Activated T-helper 1 cell treated with anti-CD3 and anti-CD28 coated beads, Interleukin-12 subunit alpha, Interleukin-12 subunit beta, Interleukin-2, Interleukin-4 antibody, amounts not matched to agents 30 ng/mL and 10 ng/mL and 1 ng/mL, durations not matched to agents 14 hours and 24 hours and 36 hours (primary cell): ENCODE measurements at places on chromosomes 5 and 9.
A peak's percentile ranks its signal among the peaks of the same experiment; 100 is the strongest.

GRCh38 chr9:19232823-19233194, 2.3 kb downstream of the DENND4C start:
- H3K27ac ChIP-seq, result no peak overlapping the region
- peaks cover 8% of the 10 kb centered on the region for H3K4me1 ChIP-seq
- no peak overlapping the region for H3K4me3 ChIP-seq
- no peak for DNase-seq

GRCh38 chr9:124321416-124321815, 63.7 kb downstream of the NEK6 start:
- no peaks in the 10 kb centered on the region for H3K4me1 ChIP-seq
- H3K27ac ChIP-seq, result no peak overlapping the region
- no peaks in the 10 kb centered on the region for H3K36me3 ChIP-seq
- no peak overlapping the region for H3K4me3 ChIP-seq
- H3K27me3 ChIP-seq, result peaks cover 2% of the 10 kb centered on the region

- no peak for DNase-seq
- no peak overlapping the region for H3K4me3 ChIP-seq
- no peak overlapping the region for H3K27ac ChIP-seq
- H3K4me1 ChIP-seq, result no peaks in the 10 kb centered on the region
Measured at GRCh38 chr5:12636209-12636608, 732.0 kb upstream of the CTNND2 start.

DNA sequence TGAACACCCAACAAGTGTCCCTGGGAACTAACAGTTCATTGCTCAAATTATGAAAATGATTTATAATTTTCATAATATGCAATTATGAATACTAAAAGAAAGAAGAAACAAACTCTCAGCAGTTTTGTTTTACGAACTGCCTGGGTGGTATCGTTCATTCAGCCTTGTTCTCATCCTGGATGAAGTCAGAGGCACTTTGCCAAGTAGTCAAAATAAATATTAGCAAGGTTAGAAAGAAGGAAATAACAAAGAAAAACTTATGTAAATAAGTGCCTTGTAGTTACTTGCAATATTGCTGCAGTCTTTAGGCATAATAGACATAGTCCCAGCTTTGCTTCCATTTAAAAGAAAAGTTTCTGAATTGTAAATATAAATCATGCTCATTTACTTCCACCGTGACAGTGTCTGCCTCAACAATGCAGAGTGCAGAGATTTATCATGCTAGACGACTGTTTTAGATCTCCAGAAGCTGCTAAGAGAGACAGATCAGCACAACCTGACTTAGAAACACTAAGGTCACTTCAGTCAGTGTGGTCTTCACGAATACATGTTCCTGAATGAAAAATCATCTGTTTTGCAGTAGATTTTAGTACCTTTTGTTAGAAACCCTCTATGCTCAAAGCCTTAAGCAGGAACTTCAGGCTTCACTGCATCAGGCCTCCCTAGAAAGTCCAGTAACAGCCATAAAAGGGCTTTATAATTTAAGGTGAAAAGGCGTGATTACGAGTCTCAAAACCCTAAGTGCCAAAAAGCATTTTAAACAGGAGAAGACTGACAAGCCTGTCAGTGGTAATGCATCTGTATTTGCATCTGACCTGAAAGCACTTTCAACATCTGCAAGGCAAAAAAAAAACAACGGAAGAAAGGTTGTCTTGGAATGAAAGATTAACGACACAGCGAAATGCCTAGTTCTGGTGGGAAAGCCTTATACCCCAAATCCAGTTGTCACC, 92.1 kb downstream of the TMEM167A start:
- H3K4me1 ChIP-seq, result no peaks in the 10 kb centered on the region
- no peak overlapping the region for H3K4me3 ChIP-seq
- peaks cover 7% of the 10 kb centered on the region for H3K27me3 ChIP-seq
- no peak overlapping the region for H3K27ac ChIP-seq
- H3K36me3 ChIP-seq, result no peaks in the 10 kb centered on the region

- peaks cover 18% of the 10 kb centered on the region for H3K27me3 ChIP-seq
- no peak overlapping the region for H3K27ac ChIP-seq
- no peak overlapping the region for H3K4me3 ChIP-seq
- no peak for DNase-seq
- H3K36me3 ChIP-seq, result no peaks in the 10 kb centered on the region
Measured at GRCh38 chr9:126495411-126496180, 118.1 kb upstream of the LMX1B start.

GRCh38 chr5:163614787-163615186, 109.4 kb downstream of the MAT2B start:
- H3K4me1 ChIP-seq, result no peaks in the 10 kb centered on the region
- no peak for DNase-seq
- peaks cover 2% of the 10 kb centered on the region for H3K27me3 ChIP-seq
- H3K27ac ChIP-seq, result no peak overlapping the region
- H3K4me3 ChIP-seq, result no peak overlapping the region

- H3K27ac ChIP-seq, result no peak overlapping the region
- peaks cover 24% of the 10 kb centered on the region for H3K27me3 ChIP-seq
- H3K4me3 ChIP-seq, result no peak overlapping the region
- peaks cover 1% of the 10 kb centered on the region for H3K36me3 ChIP-seq
Measured at GRCh38 chr9:96084331-96084734, 208.8 kb downstream of the ERCC6L2 start.

DNA sequence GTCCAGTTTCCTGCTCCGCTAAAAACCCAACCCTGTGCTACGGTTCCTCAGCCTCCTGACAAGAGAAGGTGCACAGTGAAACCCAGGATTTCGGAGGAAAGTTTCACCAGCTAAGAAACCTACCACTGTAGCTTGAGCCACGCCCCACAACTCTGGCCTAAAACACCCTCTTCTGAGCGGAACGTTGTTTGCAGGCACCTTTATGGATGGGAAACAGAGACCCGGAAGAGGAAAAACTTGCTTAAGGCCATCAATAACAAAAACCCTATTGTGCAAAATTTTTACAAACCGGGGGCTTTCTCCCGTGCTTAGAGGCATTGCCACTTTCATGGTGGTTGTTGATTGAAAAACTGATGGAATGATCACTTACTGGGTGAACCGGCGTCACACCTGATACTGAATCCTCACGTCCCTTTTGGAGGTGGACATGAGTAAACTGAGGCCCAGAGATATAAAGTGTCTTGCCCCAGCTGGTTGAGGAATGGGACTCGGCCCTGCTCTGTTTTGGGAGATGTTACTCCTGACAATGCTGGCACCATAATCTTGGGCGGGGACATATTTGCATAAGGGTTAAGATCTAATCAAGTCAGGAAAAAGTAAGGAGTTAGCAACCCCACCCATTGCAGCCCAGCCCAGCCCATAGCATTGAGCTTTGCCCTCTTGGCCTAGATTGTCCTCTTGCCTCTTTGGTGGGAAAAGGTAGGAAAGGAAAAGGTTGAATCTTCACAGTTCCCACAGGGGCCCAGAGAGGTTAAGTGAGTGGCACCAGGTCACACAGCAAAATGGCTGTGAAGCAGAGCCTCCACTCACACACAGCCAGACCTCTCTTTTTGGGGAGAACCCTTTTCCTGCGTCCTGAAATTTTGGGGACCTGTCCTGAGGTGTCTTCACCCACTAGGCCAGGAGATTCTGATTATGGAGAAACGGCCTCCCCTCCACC, 23.2 kb upstream of the PTGS1 start:
- H3K27ac ChIP-seq, result no peak overlapping the region
- H3K4me1 ChIP-seq, result peaks cover 15% of the 10 kb centered on the region
- H3K27me3 ChIP-seq, result peaks cover 37% of the 10 kb centered on the region
- H3K4me3 ChIP-seq, result peak overlapping the region; percentile 77
- H3K36me3 ChIP-seq, result no peaks in the 10 kb centered on the region

- no peak for DNase-seq
- H3K4me3 ChIP-seq, result no peak overlapping the region
- H3K4me1 ChIP-seq, result peaks cover 38% of the 10 kb centered on the region
Measured at GRCh38 chr5:131513780-131514179, 121.2 kb downstream of the RAPGEF6 start.

DNA sequence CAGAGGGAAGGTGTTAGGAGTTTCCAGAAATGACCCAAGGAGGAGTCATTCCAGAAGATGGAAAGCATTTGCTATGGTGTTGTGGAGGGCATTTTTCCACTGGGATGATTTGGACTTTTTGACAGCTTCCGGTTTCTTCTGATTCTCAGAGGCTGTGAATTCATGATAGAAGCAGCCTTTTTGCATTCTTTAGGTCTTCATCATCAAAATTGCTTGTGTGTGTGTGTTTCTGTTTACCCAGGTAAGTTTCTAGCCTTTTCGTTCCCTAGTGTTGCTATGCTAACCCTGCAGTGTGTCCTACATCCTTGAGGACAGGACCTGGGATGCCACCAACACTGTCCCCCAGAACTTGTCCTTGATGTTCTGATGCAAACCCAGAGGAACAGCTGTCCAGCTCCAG, 19.6 kb downstream of the IRX1 start:
- no peak overlapping the region for H3K27ac ChIP-seq
- H3K27me3 ChIP-seq, result no peaks in the 10 kb centered on the region
- no peaks in the 10 kb centered on the region for H3K36me3 ChIP-seq
- no peaks in the 10 kb centered on the region for H3K4me1 ChIP-seq

DNA sequence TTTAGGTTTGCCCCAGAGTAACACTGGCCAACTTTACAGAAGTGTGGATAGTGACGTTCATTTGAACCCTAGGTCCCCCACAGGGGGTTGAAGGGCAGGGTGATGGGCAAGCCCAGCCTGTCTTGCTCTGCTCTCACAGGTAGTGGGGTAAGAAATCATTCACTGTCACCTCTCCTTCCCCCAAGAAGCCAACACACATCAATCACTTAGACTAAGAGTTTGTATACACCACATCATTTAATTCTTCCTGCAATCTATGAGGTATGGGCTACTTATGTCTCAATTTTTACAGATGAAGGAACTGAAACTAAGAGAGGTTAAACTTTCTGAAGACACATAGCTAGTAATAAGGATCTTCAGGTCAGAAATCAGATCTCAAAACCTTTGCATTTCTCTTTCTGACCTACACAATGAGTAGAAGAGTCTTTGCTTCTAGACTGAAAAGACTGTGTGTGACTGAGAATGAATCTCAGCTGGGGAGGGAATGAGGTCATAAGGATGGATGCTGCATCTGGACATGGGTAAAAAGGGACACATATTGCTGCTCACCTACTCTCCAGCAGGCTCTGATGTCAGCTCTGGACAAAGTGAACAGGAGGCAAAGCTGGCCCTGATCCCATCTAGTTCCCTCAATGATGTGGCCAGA, 81.0 kb upstream of the EQTN start:
- DNase-seq, result no peak
- H3K27ac ChIP-seq, result no peak overlapping the region
- peaks cover 21% of the 10 kb centered on the region for H3K27me3 ChIP-seq
- H3K4me3 ChIP-seq, result no peak overlapping the region
- H3K36me3 ChIP-seq, result no peaks in the 10 kb centered on the region

- H3K4me3 ChIP-seq, result no peak overlapping the region
- H3K36me3 ChIP-seq, result no peaks in the 10 kb centered on the region
- no peak overlapping the region for H3K27ac ChIP-seq
- H3K27me3 ChIP-seq, result peaks cover 22% of the 10 kb centered on the region
Measured at GRCh38 chr9:68558545-68558944, 17.9 kb upstream of the TMEM252 start.

- no peak overlapping the region for H3K27ac ChIP-seq
- DNase-seq, result no peak
- no peaks in the 10 kb centered on the region for H3K36me3 ChIP-seq
Measured at GRCh38 chr5:73539730-73540129, 25.7 kb downstream of the ANKRA2 start.

GRCh38 chr9:136700959-136701667, 11.3 kb upstream of the DIPK1B start:
- no peaks in the 10 kb centered on the region for H3K36me3 ChIP-seq
- H3K27ac ChIP-seq, result peak overlapping the region; percentile 95
- H3K4me3 ChIP-seq, result peak overlapping the region; percentile 77
- peaks cover 36% of the 10 kb centered on the region for H3K27me3 ChIP-seq
- H3K4me1 ChIP-seq, result peaks cover 20% of the 10 kb centered on the region
- DNase-seq, result peak; percentile 54

- peaks cover 11% of the 10 kb centered on the region for H3K4me1 ChIP-seq
- DNase-seq, result no peak
- no peak overlapping the region for H3K4me3 ChIP-seq
- peaks cover 3% of the 10 kb centered on the region for H3K36me3 ChIP-seq
- H3K27me3 ChIP-seq, result peaks cover 15% of the 10 kb centered on the region
Measured at GRCh38 chr9:38389313-38389712, 3.2 kb upstream of the ALDH1B1 start.

DNA sequence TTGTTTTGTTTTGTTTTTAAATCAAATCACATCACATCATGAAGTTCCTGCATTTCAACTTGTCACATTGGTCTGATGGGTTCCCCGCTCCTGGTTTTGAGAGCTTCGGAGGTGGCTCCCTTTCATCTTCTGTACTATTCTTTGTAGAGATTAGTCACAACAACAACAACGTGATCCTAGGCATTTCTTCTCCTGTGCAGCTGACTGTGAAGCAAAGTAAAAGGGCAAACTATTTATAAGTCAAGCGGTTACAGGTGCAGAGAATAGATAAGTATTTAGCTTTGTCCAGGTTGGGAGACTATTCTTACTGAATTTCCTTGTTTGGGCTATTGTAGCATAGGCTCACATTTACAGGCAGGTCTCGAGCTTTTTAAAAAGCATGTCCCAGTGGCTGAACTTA, 197.7 kb upstream of the CDKN2B start:
- DNase-seq, result no peak
- H3K36me3 ChIP-seq, result peaks cover 1% of the 10 kb centered on the region
- H3K4me1 ChIP-seq, result peaks cover 37% of the 10 kb centered on the region
- H3K27me3 ChIP-seq, result peaks cover 17% of the 10 kb centered on the region

DNA sequence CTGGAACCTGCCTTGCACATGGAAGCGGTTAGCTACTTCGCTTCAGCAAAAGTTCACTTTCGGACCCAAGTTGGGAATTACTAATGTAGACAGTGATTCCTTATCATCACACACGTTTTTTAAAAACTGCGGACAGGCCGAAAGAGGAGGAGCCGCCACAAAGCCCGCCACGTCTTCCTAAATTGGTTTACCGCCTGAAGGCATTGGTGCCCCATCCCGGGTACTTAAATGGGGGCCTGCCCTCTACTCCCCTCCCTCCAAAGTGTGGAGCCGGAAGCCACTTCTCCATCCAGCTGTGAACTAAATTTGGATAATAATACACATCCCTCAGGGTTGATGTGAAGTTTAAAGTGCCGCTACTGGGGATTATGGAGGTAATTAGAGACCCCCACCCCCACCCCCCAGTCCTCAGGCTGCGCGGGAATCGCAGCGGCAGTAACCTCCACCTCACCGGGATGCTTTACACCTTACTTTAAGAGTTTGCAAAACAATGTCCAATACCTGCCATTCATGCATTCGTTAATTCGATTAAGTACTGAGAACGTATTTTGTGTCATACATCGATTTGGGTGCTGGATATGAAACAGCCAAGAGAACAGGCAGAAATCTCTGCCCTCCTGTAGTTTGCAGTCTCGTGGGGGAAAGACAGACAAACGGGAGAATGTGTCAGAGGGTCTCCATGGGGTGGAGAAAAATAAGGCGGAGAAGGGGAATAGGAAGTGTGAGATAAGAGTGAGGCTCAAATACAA, 937 bp upstream of the MACROH2A1 start:
- DNase-seq, result no peak
- peaks cover 42% of the 10 kb centered on the region for H3K4me1 ChIP-seq
- H3K27ac ChIP-seq, result peak overlapping the region; percentile 96
- H3K4me3 ChIP-seq, result peak overlapping the region; percentile 95

DNA sequence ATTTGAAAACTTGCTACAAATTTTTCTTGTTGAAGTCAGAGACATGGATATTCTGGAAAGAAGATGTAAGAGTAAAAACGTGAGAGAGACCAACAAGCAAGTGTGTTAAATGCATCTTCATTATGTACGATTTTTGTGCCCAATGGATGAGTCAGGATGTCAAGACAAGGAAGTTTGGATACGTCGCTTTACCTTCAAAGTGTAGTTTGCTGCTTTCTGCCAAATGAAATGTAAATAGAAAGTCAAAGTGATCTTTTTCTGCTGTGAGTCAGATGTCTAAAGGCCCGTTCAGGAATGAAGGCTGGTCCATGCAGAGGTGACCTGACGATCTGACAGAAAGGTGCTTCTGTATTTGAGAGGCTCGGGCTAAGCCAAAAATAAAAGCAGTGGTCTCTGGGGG, 273.1 kb upstream of the PIK3R1 start:
- no peaks in the 10 kb centered on the region for H3K27me3 ChIP-seq
- DNase-seq, result no peak
- no peaks in the 10 kb centered on the region for H3K36me3 ChIP-seq
- H3K4me1 ChIP-seq, result no peaks in the 10 kb centered on the region
- H3K4me3 ChIP-seq, result no peak overlapping the region
